CMK (cell line): ENCODE measurements at places on chromosomes 3 and 15.

DNA sequence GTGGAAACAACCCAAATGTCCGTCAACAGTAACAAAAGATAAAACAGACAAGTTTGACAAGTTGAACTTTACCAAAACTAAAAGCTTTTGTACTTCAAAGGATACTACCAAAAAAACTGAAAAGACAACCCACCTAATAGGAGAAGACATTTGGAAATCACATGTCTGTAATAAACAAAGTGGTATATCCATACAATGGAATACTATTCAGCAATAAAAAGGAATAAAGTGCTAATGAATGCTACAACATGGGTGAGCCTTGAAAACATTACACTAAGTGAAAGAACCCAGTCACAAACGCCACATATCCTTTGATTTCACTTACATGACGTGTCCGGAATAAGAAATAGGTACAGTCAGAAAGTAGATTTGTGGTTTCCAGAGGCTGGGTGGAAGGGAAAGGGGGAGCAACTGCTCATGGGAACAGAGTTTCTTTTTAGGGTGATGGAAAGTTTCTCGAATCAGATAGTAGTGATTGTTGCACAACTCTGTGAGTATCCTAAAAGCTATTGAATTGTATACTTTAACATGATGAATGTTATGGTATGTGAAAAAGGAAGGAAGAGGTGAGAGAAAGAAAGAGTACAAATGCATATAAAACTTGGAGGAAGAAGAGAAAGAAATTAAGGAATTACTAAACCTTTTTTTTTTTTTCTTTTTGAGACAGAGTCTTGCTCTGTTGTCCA is 72.7 kb upstream of the ABHD2 start:
- DNase-seq: no peak

- no peak for DNase-seq
These were observed 4.7 kb upstream of the KPNA4 start for GRCh38 chr3:160569894-160570652.

GRCh38 chr3:13615019-13615528 is 66.1 kb downstream of the FBLN2 start:
- no peak for DNase-seq

GRCh38 chr15:22811640-22812039 is 25.2 kb downstream of the NIPA1 start:
- no peak for DNase-seq

GRCh38 chr15:52427804-52428203 is 100.9 kb downstream of the MYO5A start:
- DNase-seq: no peak

- DNase-seq: no peak
These were observed 4.9 kb downstream of the TLR9 start for GRCh38 chr3:52220380-52221026.

DNA sequence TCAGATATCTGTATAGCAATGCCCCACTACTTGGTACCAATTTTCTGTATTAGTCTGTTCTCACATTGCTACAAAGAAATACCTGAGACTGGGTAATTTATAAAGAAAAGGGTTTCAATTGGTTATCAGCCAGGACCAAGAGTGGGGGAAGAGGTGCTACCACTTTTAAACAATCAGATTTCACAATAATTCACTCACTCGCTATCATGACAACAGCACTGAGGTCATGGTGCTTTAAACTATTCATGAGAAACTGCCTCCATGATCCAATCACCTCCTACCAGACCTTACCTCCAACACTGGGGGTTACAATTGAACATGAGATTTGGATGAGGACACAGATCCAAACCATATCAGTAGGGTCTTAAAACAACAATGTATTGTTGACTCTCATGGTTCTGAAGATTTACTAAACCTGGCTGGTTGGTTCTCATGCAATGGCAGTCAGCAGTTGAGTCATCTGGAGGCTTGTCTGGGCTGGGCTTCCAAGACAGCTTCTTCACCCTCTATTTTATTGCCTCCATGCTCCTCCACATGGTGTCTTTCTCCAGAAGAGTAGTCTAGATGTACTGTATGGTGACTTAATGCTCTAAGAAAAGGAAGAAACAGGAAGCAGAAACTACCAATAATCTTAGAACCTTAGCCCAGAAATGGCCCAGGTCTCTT is 21.2 kb upstream of the TM4SF4 start:
- no peak for DNase-seq

GRCh38 chr3:194244167-194244566 is 107.0 kb downstream of the CPN2 start:
- DNase-seq: no peak

GRCh38 chr3:98778852-98779413 is 15.8 kb downstream of the ST3GAL6 start:
- DNase-seq: no peak

GRCh38 chr3:17640466-17640865 is 102.0 kb downstream of the TBC1D5 start:
- DNase-seq: no peak
